ENCODE measurements at places on chromosomes 12 and 14. TPM values are rescaled to one million over a fixed set of nuclear protein-coding genes. Genes with fewer than 3 reads are reported as not detected.

The BDKRB1 gene
- not detected for total RNA-seq

GRCh38 chr12:19206493-19207077 lies 77.1 kb downstream of the PLEKHA5 start:
- no peaks in the 10 kb centered on the region for H3K4me1 ChIP-seq
- no peak for DNase-seq

DNA sequence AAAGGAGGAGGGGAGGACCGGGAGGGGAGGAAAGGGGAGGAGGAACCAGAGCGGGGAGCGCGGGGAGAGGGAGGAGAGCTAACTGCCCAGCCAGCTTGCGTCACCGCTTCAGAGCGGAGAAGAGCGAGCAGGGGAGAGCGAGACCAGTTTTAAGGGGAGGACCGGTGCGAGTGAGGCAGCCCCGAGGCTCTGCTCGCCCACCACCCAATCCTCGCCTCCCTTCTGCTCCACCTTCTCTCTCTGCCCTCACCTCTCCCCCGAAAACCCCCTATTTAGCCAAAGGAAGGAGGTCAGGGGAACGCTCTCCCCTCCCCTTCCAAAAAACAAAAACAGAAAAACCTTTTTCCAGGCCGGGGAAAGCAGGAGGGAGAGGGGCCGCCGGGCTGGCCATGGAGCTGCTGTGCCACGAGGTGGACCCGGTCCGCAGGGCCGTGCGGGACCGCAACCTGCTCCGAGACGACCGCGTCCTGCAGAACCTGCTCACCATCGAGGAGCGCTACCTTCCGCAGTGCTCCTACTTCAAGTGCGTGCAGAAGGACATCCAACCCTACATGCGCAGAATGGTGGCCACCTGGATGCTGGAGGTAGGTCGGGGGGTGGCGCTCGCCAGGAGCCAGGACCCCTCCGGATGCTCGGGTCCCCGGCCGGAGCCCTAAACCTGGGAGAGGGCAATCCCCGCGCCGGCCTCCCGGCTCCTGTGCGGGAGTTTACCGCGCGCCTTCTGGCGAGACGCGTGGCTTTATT lies at the start of gene CCND2:
CCND2 (plus strand) TSS at position 111 of the 744 bp plus-strand sequence; CDS start at position 390, 279 bp downstream.
- no peaks in the 10 kb centered on the region for H3K27me3 ChIP-seq
- peaks cover 37% of the 10 kb centered on the region for H3K4me1 ChIP-seq
- peaks cover 44% of the 10 kb centered on the region for H3K36me3 ChIP-seq
- peak within 1 kb of the TSS; percentile 95 for H3K4me3 ChIP-seq
- H3K27ac ChIP-seq, result peak within 1 kb of the TSS; percentile 99

DNA sequence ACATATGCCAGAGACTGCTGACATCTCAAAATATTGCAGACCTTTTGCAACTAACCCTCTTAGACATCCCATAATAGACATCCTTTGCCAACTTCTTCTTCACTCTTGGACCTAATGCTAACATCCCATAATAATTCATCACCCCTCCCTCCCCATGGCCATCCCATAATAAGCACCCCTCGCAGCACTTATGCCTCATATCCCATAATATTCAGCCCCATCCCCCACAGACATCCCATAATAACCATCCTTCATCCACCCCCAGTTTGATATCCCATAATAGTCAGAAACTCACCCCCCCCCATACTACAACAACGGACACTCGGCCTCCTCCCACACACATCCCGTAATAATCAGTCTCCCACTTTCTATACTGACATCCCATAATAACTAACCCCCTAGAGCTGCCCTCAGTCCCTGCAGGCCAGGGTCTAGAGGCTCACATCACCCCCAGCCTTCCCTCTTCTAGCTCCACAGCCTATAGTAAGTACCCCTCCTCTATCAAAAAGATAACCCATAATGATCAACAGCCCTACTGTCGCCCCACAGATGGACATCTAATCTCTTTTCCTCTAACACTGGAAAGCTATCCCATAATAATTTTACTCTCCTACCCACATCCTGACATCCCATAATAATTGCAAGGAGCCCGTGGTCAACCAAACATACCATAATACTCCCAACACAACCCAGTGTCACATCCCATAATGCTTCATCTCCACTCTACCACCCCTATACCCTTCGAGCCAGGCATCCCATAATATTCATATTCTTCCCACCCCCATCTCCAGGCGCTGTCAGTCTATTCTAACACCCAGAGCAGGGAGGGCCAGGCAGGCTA lies 792 bp upstream of the CHD4 start:
- peaks cover 45% of the 10 kb centered on the region for H3K4me1 ChIP-seq
- no peak overlapping the region for H3K27ac ChIP-seq
- no peak overlapping the region for H3K4me3 ChIP-seq
- peak; percentile 69 for DNase-seq
- no peaks in the 10 kb centered on the region for H3K27me3 ChIP-seq
- peaks cover 29% of the 10 kb centered on the region for H3K36me3 ChIP-seq

GRCh38 chr14:64509036-64509435 lies 4.5 kb downstream of the ZBTB1 start:
- no peak for DNase-seq
- H3K4me3 ChIP-seq, result peak overlapping the region; percentile 40
- peak overlapping the region; percentile 97 for H3K27ac ChIP-seq
- H3K27me3 ChIP-seq, result no peaks in the 10 kb centered on the region
- peaks cover 57% of the 10 kb centered on the region for H3K4me1 ChIP-seq
- peaks cover 43% of the 10 kb centered on the region for H3K36me3 ChIP-seq

The ATL1 gene
- 1.3 TPM for total RNA-seq

The CEBPE gene
- total RNA-seq, result not detected

DNA sequence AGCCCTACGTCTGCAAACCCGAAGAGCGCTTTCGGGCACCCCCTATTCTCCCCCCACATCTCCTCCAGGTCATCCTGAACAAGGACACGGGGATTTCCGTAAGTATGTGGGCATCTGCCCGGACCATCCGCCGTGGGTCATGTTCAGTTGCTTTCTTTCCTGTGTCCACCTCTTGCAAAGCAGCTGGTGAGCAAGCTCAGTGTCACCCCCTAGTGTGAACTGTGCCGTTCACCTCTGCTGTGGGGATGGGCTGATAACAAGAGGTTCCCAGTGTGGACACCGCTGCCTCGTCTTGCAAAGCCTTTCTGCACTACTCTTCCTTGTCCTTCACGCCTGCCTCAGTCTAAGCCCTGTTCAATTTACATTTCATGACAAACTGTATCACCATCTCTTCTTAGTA lies 8.6 kb downstream of the PRKAB1 start:
- peak overlapping the region; percentile 38 for H3K27ac ChIP-seq
- H3K4me1 ChIP-seq, result peaks cover 33% of the 10 kb centered on the region
- H3K36me3 ChIP-seq, result peaks cover 96% of the 10 kb centered on the region
- no peaks in the 10 kb centered on the region for H3K27me3 ChIP-seq
